ENCODE measurements at places on chromosomes 2 and 18. TPM values are rescaled to one million over a fixed set of nuclear protein-coding genes. Genes with fewer than 3 reads are reported as not detected.

The CTNNA2 gene
- total RNA-seq = not detected

The EMILIN1 gene
- 0.41 TPM for total RNA-seq

The GTF2A1L gene
- total RNA-seq = not detected

The NEURL3 gene
- not detected for total RNA-seq

The KCNG2 gene
- total RNA-seq = not detected

The DPP4 gene
- 27.0 TPM for total RNA-seq

The LOXL3 gene
- total RNA-seq = not detected

The TTR gene
- not detected for total RNA-seq

The C2orf81 gene
- total RNA-seq = 9.8 TPM

The MC4R gene
- total RNA-seq = not detected

The HOXD4 gene
- not detected for total RNA-seq

GRCh38 chr2:118469103-118469502 lies 378.3 kb downstream of the EN1 start:
- no peaks in the 10 kb centered on the region for H3K36me3 ChIP-seq
- H3K27ac ChIP-seq = no peak overlapping the region
- no peak for DNase-seq
- no peaks in the 10 kb centered on the region for H3K4me1 ChIP-seq

DNA sequence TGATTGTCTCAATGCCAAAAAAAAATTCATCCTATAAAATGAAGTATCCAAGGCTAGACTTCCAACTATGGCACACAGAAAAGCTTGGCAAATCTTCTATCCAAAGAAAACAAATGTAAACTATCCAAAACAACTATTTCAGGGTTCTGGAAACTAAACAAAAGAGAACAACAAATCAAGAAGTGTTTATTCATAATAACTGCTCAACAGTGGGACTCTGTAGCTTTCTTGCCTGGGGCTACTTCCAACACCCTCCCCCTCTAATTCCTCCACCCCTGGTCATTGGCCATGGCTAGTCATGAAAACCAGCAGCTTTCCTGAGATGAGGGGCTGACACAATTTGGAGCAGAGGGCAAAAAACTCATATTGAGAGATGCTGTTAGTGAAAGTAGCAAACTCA lies 107.0 kb downstream of the EXOC6B start:
- no peak overlapping the region for H3K4me3 ChIP-seq
- no peaks in the 10 kb centered on the region for H3K27me3 ChIP-seq
- H3K4me1 ChIP-seq = no peaks in the 10 kb centered on the region

DNA sequence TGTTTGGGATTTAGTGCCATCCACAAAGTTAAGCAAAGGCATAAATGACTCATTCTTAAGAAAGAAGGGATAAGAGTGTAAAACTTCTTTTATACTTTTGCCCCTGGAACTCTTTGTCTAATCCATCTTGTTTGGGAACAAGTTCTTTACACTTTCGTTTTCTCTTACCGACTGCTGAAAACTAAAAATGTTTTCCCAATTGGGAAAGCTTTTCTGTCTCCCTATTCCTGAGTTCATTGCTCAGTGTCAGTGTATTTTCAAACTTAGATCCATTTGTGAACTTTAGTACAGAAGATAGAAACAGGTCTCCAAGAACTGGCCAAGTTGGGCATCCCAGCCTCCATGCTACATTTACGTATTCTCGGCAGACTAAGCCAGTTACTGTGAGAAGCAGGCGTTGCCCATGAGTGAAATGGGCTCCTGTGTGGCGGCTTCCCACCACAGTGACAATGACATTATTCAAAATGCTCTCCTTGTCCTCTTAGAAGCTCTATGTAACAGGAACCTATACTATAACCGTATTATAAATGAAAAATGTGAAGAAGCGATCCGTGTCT lies 51.7 kb downstream of the TGOLN2 start:
- H3K4me1 ChIP-seq = no peaks in the 10 kb centered on the region
- no peak for DNase-seq
- H3K4me3 ChIP-seq = no peak overlapping the region

DNA sequence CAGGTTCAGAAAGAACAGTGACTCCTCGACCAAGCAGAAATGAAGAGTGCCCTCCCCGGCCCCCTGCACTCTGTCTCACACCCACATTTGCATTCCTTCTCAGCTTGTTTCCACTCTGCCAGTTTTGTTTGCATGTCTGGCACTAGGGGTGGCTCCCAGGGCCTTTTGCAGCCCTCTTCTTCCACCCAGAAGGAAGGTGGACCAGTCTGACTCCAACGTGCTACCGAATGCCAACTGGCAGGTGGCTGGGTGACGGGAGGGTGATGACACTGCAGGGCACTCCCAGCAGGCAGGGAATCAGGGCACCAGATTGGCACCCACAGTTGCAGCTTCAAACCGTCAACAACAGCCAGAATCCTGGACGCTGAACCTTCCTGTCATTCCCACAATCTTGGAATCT lies 371.1 kb downstream of the TXNL1 start:
- H3K36me3 ChIP-seq = no peaks in the 10 kb centered on the region
- H3K27ac ChIP-seq = no peak overlapping the region
- H3K27me3 ChIP-seq = peaks cover 2% of the 10 kb centered on the region
- no peak for DNase-seq
- H3K4me1 ChIP-seq = peaks cover 13% of the 10 kb centered on the region

GRCh38 chr2:223944166-223944702 lies 901 bp downstream of the WDFY1 start:
- H3K27ac ChIP-seq = peak overlapping the region; percentile 87
- H3K27me3 ChIP-seq = no peaks in the 10 kb centered on the region
- DNase-seq = peak; percentile 37
- H3K36me3 ChIP-seq = peaks cover 11% of the 10 kb centered on the region
- peaks cover 28% of the 10 kb centered on the region for H3K4me1 ChIP-seq

GRCh38 chr2:169189132-169189531 lies 119.8 kb downstream of the DHRS9 start:
- no peaks in the 10 kb centered on the region for H3K4me1 ChIP-seq
- H3K27me3 ChIP-seq = peaks cover 6% of the 10 kb centered on the region
- no peak for DNase-seq
- H3K4me3 ChIP-seq = no peak overlapping the region

- no peak overlapping the region for H3K4me3 ChIP-seq
- no peak for DNase-seq
- no peaks in the 10 kb centered on the region for H3K27me3 ChIP-seq
- no peaks in the 10 kb centered on the region for H3K36me3 ChIP-seq
- H3K4me1 ChIP-seq = no peaks in the 10 kb centered on the region
Observed at GRCh38 chr2:133223226-133223625, 345.0 kb downstream of the NCKAP5 start.

DNA sequence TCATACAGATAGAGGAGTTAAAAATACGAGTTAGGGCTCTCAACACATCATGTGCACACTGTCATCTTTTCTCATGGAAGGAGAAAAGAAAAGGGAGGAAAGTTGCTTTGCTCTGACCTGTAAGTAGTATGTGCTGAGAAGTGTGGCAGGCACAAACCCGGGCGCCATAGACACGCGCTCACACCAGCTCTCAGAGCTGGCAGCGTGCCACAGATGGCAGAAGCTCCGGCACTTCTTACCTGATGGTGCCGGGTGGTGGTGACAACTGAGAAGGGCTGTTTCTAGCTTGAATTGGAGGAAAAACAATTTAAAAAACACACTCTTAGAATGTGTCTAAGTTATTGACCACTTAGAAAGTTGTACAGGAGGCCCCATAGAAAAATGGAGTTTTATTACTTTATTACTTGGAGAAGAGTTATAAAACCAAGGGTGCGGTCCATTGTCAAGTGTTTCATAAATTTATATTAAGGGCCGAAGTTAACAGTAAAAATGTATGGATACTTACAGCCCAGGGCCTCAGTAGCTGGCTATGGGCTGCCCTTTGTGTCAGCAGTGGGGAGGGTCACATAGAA lies 92.2 kb downstream of the DPP4 start:
- no peak for DNase-seq
- no peak overlapping the region for H3K4me3 ChIP-seq
- H3K27me3 ChIP-seq = no peaks in the 10 kb centered on the region
- no peak overlapping the region for H3K27ac ChIP-seq
- H3K36me3 ChIP-seq = peaks cover 2% of the 10 kb centered on the region
- H3K4me1 ChIP-seq = peaks cover 6% of the 10 kb centered on the region

GRCh38 chr2:168970711-168971233 lies 60.4 kb downstream of the ABCB11 start:
- H3K4me1 ChIP-seq = peaks cover 3% of the 10 kb centered on the region
- peaks cover 2% of the 10 kb centered on the region for H3K27me3 ChIP-seq
- DNase-seq = no peak
- H3K27ac ChIP-seq = no peak overlapping the region

GRCh38 chr18:48407358-48407757 lies 1.8 kb downstream of the ZBTB7C start:
- peaks cover 2% of the 10 kb centered on the region for H3K36me3 ChIP-seq
- no peak for DNase-seq
- peaks cover 15% of the 10 kb centered on the region for H3K4me1 ChIP-seq
- H3K27me3 ChIP-seq = peaks cover 55% of the 10 kb centered on the region
- peak overlapping the region; percentile 75 for H3K4me3 ChIP-seq
- H3K27ac ChIP-seq = no peak overlapping the region

- H3K4me1 ChIP-seq = no peaks in the 10 kb centered on the region
- DNase-seq = no peak
- no peak overlapping the region for H3K27ac ChIP-seq
- peaks cover 26% of the 10 kb centered on the region for H3K27me3 ChIP-seq
- H3K36me3 ChIP-seq = no peaks in the 10 kb centered on the region
Observed at GRCh38 chr18:75418293-75419005, 9.1 kb downstream of the SMIM21 start.

DNA sequence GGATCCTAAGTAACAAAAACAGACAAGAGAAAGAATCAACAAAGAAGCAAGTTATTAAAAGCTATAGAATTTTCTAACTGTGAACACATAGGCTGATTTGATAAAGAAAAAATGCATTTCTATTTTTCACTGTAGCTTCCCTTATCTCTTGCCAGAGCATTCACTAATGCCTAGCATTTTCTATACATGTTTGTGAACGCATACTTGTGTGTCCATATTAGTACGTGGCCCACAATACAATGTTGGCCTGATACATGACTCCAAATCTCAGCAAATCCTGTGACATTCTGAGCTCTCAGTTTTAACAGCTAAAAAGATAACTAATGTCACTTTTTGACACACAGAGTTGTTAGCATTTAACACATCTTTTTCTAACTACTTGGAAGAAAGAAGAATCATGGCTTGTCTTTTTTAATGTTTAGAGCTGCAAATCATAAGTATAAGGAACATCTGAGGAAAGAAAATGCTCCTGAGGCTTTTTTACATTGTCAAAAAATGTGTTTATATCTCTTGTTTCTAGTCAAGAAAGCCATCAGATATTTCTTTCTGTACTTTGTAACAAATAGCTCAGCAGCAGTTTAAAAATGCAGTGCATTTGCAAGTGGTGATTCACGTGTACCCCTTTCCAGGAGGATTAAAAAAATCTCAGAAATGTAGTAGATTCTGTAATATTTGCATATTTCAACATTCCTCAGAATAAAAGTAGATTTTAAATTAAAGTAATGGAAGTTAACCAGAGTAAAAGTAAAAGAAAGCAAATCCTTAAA lies 1646.8 kb upstream of the TMEFF2 start:
- H3K4me3 ChIP-seq = no peak overlapping the region
- H3K27me3 ChIP-seq = no peaks in the 10 kb centered on the region
- DNase-seq = no peak
- no peak overlapping the region for H3K27ac ChIP-seq

- H3K4me3 ChIP-seq = peak overlapping the region; percentile 54
- H3K4me1 ChIP-seq = peaks cover 80% of the 10 kb centered on the region
- DNase-seq = no peak
- no peaks in the 10 kb centered on the region for H3K27me3 ChIP-seq
- H3K27ac ChIP-seq = peak overlapping the region; percentile 68
Observed at GRCh38 chr18:63183378-63183777, 136.2 kb downstream of the BCL2 start.

GRCh38 chr2:23606968-23607367 lies 222.0 kb downstream of the KLHL29 start:
- peaks cover 17% of the 10 kb centered on the region for H3K36me3 ChIP-seq
- no peak overlapping the region for H3K27ac ChIP-seq
- peaks cover 6% of the 10 kb centered on the region for H3K27me3 ChIP-seq
- H3K4me1 ChIP-seq = no peaks in the 10 kb centered on the region
- DNase-seq = peak; percentile 13

- DNase-seq = no peak
- H3K27ac ChIP-seq = no peak overlapping the region
- no peaks in the 10 kb centered on the region for H3K36me3 ChIP-seq
- H3K4me1 ChIP-seq = no peaks in the 10 kb centered on the region
- H3K4me3 ChIP-seq = no peak overlapping the region
Observed at GRCh38 chr2:72927619-72928550, 10.6 kb downstream of the EMX1 start.
